Stimulated activated CD4-positive, alpha-beta T cell treated with anti-CD3 and anti-CD28 coated beads, Interleukin-12 subunit alpha, Interleukin-12 subunit beta, amount 100 ng/mL, for 24 hours (primary cell): ENCODE measurements at places on chromosomes 1 and 21.

DNA sequence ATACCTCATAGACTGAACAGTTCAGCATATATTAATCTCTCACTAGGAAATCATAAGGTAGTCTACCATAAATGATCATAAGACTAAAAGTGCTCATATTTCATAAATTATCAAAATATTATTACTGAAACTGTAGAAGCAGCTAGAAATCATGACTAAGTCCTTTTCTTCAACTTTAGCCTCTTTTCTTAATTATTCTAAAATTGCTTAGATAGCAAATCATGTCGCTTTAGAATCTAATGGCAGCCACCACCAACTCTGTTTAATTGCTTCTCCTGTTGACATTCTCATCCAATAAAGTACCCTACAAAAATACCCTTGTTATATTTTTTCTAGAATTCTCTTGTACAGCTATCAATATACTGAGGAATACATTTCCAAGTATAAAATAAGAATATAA is 102.9 kb downstream of the DENND1B start:
- no peak for DNase-seq

DNA sequence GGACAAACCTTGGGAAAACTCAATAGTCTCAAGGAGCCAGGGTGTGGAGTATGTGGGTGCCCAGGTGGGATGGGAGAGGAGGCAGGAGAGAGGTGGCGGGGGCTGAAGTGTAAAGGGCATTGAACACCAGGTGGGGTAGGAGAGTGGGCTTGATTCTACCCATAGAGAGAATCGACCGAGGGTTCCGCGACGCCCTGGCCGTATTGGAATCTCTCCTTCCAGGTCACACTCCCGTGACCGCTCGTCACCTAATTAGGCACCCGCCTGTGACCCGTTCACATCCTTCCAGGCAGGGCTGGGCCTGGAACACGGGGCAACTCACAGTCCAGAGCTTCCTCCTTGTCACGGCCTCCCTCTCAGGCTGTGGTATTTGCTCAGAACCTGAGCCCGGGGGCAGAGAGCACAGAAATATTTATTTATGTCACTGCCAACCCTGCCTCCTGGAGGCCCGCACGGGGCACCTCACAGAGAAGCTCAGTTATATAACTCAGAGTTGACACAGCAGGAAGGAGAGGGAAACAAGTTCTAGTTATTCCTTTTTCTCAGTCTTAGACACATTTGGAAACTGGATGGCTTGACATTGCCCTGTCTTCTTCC is 12.0 kb downstream of the NCMAP start:
- DNase-seq = no peak

DNA sequence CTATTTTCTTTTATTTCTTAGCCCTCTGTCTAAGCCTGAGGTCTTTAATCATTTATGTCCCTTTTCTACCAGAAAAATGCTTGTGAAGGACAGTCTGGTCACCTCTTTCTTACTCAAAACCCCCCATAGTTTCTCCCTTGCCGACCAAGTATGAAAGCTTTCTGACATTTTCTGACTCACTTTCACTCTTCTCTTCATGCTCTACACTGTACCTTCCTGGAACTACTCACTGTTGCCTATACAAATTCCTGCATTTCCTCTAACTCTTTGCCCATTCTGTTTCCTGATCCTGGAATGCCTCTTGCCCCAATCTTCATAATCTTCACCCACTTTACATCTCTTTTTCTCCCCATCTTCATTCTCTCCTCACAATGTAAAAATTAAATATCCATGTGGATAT is 380.0 kb downstream of the HHIPL2 start:
- no peak for DNase-seq

- DNase-seq = no peak
Measured at GRCh38 chr1:25720624-25721023, 79.4 kb upstream of the SELENON start.

DNA sequence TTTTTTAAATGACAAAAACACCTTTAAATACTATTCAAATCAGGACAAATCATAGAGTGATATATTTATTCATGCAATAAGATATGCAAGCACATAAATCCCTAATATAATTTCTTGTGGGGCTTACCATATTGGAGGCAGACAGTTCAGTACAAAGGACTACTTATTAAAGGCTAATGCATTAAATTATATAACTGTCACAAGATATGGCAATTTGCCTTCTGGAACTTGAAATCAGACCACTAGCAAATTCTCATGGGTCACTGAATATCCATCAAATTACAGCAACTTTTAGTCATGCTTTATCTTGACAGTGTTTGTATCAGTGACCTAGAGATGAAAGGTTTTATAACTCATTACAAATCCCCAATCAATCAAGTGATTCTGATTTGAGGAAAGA is 54.1 kb upstream of the NCAM2 start:
- no peak for DNase-seq

- DNase-seq = no peak
Measured at GRCh38 chr21:37413553-37414291, 47.1 kb downstream of the DYRK1A start.

DNA sequence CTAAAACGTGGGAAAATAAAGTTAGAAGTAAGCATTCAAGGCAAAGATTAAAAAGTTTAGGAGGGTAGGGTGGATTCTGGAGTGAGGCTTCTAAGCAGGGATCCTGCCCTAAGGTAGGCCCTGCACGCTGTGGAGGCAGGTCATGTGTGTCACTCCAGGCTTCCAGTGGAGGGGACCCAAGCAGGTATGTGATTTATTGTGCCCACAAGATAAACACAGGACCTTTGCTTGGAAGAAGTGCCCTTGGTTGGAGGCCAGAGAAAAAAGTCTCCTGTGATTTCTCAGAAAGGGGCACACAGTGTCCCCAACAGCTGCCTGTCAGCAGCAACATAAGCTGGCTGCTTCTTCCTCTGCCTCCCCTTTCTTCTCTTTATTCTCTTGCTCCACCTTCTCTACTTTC is 110.8 kb downstream of the FOXD2 start:
- DNase-seq = no peak

- no peak for DNase-seq
Measured at GRCh38 chr1:183070923-183071618, 47.9 kb downstream of the LAMC1 start.

- no peak for DNase-seq
Measured at GRCh38 chr1:92797297-92797696, 12.4 kb upstream of the EVI5 start.
